ENCODE measurements at places on chromosomes 2 and 18.

DNA sequence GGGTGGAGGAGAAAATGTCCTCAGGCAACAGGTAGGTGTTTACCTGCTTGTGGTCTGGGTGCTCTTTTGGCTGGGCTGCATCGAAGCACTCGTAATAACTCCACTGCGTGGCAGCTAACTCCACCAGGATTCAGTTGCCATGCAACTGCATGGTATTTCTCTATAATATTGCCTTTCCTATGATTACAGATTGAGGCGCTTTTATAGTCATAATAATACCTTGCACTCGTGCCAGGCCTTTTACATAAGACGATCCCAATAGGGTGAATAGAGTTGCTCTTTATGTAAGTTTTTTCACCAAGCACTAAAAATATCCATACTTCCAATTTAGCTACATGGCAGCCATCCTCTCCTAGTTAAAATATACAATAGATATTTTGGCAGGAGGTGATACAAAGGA, 19.7 kb upstream of the NYAP2 start:
- no peak for DNase-seq

DNA sequence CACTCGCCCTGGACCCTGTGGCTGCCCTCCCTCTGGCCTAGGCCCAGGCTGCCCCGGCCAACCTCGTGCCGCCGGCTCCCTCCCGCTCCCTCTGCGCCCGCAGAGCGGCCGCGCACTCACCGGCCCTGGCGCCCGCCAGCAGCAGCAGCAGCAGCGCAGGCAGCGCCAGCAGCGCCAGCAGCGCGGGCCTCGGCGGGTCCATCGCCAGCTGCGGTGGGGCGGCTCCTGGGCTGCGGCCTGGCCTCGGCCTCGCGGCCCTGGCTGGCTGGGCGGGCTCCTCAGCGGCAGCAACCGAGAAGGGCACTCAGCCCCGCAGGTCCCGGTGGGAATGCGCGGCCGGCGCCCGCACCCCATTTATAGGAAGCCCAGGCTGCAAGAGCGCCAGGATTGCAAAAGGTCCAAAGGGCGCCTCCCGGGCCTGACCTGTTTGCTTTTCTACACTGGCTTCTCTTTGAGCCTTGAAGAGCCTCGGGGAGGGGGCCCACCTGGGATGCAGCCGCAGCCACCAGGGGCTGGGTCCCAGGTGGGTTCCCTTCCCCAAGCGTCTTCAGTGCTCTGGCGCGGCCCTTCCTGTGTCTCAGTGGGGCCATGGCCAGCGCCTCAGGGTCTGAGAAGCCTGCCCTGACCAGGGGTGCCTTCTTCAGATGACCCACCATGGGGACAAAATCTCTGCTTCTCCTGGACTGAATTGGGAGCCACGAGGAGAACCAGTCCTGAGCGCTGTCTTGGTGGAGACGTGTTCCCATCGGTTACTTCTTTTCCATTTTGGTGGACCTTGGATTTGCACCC, at the start of gene APOB:
Gene APOB, minus strand, starts transcription at position 330 of the 789 bp plus-strand sequence. Its CDS starts 128 bp downstream, at position 202.
- DNase-seq, result peak; percentile 75

DNA sequence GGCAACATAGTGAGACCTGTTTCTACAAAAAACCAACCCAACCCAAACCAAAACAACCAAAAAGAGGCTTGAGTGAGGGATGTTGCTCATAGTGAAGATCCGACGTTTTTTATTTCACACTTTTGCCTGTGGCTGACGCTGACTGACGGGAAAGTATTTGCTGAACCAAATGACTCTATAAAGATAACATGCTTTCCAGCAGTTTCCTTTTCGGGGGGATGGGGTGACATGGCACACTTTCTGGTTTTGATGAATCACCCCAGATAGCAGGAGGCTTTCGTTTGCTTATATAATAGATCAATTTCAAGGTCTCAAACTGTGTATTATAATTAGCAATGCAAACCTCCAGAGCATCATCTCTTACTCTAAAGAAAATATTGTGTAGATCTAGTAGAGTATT, 150.8 kb downstream of the AQP4 start:
- no peak for DNase-seq

- DNase-seq, result no peak
These were observed 193.8 kb downstream of the SEPTIN10 start for GRCh38 chr2:109419960-109420370.

DNA sequence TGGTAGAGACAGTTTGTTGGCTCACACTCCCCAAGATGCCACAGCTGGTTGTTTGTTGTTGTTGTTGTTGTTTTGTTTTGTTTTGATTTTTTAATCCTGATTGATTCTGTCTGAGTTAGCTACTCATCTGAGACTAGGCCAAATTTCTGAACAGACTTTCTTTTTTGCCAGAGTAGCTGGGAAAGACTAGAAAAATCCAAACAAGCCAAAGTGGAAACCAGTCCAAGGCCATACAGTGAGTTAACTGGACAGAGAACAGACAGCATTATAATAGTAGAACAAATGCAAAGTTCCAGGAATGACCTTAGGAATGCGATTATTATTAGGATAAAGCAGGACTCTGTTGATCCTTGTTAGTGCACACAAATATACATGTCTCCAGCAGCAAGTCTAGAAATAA, 43.8 kb upstream of the CYP26B1 start:
- DNase-seq, result no peak

GRCh38 chr18:45252474-45252873, 362.8 kb upstream of the SLC14A2 start:
- no peak for DNase-seq

- DNase-seq, result no peak
These were observed 24.3 kb downstream of the INPP5D start for GRCh38 chr2:233084488-233084887.

- no peak for DNase-seq
These were observed 425.3 kb downstream of the THSD7B start for GRCh38 chr2:137190411-137191195.

- DNase-seq, result no peak
These were observed 465.3 kb downstream of the EIPR1 start for GRCh38 chr2:2912293-2912692.

GRCh38 chr2:169452080-169452479, 27.2 kb upstream of the BBS5 start:
- DNase-seq, result peak; percentile 55

DNA sequence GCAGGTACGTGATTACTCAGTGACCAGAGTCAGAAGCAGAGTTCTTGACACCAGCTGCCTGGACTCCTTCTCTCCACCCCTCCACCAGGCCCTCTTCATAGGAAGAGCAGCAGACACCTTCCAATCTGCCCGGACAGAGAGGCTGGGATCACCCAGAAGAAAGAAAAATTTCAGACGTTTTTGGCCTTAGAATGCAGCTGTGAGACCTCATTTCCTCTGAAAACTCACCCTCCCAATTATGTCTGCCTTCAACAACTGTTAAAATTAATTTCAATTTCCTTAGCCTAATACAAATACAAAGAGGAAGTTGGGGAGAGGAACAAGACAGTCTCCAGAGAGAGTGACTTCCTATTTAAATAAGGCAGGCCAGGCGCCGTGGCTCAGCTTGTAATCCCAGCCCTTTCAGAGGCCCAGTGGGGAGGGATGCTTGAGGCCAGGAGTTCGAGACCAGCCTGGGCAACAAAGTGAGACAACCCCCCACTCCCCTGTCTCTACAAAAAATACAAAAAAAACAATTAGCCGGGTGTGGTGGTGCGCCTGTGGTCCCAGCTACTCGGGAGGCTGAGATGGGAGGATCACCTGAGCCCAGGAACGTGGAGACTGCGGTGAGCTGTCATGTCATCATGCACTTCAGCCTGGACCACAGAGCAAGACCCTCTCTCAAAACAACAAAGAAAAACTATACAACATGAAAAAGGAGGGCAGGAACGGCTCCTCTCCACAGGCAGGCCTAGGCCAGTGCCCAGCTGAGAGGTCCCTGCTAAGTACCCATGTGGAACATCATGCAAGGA, 1.6 kb downstream of the SLC66A2 start:
- DNase-seq, result no peak
